Omental fat pad (tissue), 4 donors: ENCODE measurements at places on chromosomes 11 and 22. TPM values are rescaled to one million over a fixed set of nuclear protein-coding genes. Genes with fewer than 3 reads are reported as not detected.

The TREH gene
- total RNA-seq: not detected

The SLC43A3 gene
- total RNA-seq: 100 TPM

The OR6T1 gene
- not detected for total RNA-seq

The WNT11 gene
- 20.4 TPM for total RNA-seq

The FOXRED1 gene
- total RNA-seq: 27.3 TPM

The MPZL3 gene
- 2.4 TPM for total RNA-seq

The LDLRAD3 gene
- total RNA-seq: 24.2 TPM

The JAM3 gene
- total RNA-seq: 17.2 TPM

The MS4A4A gene
- 61.3 TPM for total RNA-seq

The PLAAT3 gene
- 616 TPM for total RNA-seq

The APOL3 gene
- 39.5 TPM for total RNA-seq

- DNase-seq: no peak
These were observed 753.1 kb upstream of the ARHGAP42 start for GRCh38 chr11:99934008-99934407.

- no peak for DNase-seq
These were observed 18.4 kb downstream of the GRIK4 start for GRCh38 chr11:120529911-120530310.

GRCh38 chr11:68997995-68998348 lies 15.1 kb downstream of the MRGPRF start:
- peak; percentile 12 for DNase-seq

GRCh38 chr11:73308003-73308960 lies at the start of gene ARHGEF17:
ARHGEF17 (plus strand) TSS chr11:73308276; CDS start chr11:73308639, 363 bp downstream.
- no peak for DNase-seq

DNA sequence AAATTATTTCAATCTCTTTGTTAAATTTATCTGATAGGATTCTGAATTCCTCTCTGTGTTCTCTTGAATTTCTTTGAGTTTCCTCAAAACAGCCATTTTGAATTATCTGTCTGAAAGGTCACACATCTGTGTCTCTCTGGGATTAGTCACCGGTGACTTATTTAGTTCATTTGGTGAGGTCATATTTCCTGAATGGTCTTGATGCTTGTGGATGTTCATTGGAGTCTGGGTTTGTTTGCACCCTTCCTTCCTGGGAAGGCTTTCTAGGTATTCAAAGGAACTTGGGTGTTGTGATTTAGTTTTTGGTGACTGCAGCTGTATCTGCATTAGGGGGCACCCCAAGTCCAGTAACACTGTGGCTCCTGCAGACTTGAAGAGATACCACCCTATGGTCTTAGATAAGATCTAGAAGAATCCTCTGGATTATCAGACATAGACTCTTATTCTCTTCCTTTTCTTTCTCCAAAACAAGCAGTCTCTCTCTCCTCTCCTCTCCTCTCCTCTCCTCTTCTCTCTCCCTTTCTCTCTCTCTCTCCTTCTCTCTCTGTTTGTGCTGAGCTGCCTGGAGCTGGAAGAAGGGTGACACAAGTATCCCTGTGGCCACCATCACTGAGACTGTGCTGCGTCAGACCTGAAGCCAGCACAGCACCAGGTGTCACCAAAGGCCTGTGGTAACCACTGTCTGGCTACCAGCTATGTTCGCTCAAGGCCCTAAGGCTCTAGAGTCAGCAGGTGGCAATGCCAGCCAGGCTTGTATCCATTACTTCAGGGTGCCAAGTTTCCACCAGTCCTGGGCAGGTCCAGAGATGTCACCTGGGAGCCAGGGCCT lies 3.3 kb upstream of the HEPN1 start:
- DNase-seq: no peak

DNA sequence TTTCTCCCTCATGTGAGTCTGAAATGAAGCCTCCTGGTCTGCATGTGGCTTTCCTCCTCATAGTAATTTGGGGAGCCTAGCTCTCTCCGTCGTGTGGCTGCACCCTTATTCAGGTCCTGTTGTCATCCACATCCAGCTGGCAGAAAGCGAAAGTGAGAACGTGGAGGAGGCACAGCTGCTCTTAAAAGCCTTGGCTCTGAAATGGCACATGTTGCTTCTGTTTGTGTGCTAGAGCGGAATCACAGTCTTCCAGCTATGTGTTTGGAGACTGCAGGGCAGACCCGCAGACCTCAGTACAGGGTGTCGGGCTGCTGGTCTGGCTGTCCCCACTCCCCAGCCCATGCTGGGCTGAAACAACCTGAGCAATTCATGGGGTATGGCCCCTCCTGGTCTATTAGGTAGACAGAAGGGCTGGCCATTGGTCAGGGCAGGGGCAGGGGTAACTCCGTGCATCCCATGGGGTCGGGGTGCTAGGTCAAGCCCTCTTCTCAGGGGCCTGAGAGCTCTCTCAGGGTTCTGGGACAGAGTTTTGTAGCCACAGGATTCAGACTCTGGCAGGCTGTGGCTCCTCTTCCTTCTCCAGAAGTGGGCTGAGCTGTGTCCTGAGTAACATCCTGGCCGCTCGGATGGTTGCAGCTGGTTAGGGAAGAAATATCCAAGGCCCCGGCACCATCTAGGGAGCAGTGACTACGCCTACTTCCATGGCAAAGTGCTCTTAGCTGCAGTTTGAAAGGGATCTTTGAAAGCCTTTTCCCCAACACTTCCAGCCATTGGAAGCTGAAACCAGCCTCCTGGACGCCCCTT lies 50.6 kb downstream of the C11orf96 start:
- DNase-seq: no peak

GRCh38 chr11:15710580-15711275 lies 596.0 kb downstream of the INSC start:
- DNase-seq: no peak

- no peak for DNase-seq
These were observed 64.8 kb downstream of the STIM1 start for GRCh38 chr11:3920148-3920852.

GRCh38 chr11:76279646-76280045 lies 73.3 kb upstream of the WNT11 start:
- no peak for DNase-seq

DNA sequence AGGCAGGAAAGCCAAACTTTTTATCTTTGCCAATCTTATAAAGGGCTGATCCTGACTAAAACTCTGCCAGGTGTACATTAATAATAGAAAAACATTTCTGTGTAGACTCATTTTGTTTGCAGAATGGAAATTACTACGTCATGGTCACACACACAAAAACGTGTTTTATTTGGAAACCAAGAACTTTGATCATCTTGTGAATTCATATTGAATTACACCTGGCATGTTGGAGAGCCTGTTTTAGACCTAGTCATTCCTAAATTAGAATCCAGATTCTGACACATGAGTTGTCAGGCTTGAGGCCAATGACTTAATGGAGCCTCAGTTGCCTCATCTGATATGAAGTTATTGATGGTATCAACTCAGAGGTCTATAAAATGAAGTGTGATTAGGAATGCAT lies 235.6 kb upstream of the TENM4 start:
- DNase-seq: no peak

GRCh38 chr22:28108851-28109250 lies 189.8 kb upstream of the PITPNB start:
- no peak for DNase-seq

GRCh38 chr11:19181531-19182261 lies 20.1 kb downstream of the CSRP3 start:
- no peak for DNase-seq

- DNase-seq: no peak
These were observed 118.4 kb upstream of the CTSC start for GRCh38 chr11:88455974-88456373.

GRCh38 chr11:22479971-22480720 lies 142.0 kb downstream of the SLC17A6 start:
- no peak for DNase-seq

GRCh38 chr11:43676933-43677332 lies 3.6 kb upstream of the HSD17B12 start:
- no peak for DNase-seq

GRCh38 chr11:68912254-68912653 lies 8.6 kb downstream of the IGHMBP2 start:
- DNase-seq: no peak

DNA sequence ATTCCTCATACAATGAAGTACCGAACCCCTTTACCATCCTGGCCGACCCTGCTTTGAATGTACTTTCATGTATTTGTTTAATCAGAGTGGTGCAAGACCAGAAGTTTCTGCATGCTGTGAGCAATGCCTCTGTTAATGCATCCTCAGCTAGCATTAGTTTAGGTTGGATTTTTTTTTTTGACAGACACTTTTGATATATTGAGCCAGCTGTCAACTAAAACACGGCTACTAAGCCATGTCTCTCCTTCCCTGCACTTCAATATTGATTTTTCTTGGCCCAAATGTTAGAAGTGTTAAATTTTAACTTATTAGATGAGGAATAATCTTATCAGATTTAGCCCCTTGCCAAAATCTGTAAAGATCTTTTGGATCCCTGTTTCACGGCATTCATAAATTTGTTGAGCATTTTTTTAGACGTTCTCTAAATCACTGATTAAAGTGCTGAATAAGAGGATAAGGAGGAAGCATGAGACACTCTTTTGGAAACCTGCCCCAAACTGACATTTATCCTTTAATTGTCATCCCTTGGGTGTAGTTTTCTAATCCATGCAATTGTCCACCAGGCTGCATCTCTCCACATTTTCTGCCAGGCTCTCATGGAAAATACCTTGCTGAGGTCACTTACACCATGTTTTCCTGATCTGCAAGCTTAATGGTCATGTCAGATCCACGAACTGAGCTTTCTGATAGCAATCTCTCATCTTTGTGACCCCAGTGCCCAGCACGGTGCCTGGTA lies 130.7 kb downstream of the FEZ1 start:
- DNase-seq: no peak

DNA sequence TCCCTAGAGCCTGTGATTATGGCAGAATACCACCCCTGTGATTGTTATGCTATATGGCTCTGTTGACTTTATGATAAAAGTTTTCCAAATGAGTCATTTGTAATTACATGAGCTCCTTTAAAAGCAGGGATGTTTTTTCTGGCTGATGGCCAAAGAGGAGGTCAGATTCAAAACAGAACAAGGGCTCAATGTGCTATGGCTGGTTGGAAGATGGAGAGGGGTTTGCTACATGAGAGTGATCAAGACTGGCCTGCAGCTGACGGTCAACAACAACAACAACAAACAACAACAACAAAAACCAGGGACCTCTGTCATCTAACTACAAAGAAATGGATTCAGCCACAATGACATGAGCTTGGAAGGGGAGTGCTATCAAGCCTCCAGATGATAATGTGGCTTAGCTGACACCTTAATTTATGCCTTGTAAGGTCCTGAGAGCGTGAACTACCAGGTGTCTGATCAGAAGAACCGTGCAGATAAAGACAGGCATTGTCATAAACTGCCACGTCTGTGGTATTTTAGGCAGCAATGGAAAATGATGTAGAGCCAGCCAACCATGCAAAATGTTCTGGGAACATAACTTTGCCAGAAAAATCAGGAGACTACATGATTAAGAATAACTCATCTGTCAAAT lies 47.2 kb downstream of the PIWIL3 start:
- DNase-seq: no peak

GRCh38 chr11:34865261-34865660 lies 50.9 kb downstream of the APIP start:
- DNase-seq: no peak

DNA sequence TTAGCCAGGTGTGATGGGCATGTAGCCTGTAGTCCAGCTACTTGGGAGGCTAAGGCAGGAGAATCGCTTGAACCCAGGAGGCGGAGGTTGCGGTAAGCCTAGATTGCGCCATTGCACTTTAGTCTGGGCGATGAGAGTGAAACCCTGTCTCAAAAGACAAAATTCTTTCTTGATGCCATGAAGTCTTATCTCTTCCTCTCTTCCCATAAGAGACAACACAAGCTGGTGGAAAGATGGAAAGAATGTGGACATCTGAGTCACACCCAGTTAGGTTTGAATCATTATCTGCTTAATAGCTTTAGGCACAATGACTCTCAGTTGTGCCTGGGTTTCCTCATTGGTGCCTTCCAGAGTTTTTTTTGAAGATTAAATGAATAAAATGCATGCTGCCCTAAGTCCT lies 35.3 kb downstream of the KREMEN1 start:
- DNase-seq: no peak

DNA sequence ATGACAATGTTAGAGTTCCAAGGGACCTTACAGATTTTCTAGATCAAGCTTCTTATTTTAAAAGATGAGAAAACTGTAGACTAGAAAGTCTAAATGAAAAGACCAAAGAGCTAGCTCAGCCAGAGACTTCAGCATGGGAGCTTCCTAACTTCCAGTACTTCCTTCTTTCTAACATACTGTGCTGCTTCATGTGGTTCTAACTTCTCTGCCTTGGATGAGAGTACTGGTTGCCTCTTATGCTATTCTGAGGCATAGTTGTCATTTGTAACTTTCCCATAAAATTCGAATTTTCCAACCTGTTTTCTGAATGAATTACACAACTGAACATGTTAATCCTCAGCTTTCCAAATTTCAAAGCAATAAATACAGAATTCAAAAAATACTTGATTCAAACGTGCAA lies 1.8 kb downstream of the MTMR2 start:
- DNase-seq: no peak

DNA sequence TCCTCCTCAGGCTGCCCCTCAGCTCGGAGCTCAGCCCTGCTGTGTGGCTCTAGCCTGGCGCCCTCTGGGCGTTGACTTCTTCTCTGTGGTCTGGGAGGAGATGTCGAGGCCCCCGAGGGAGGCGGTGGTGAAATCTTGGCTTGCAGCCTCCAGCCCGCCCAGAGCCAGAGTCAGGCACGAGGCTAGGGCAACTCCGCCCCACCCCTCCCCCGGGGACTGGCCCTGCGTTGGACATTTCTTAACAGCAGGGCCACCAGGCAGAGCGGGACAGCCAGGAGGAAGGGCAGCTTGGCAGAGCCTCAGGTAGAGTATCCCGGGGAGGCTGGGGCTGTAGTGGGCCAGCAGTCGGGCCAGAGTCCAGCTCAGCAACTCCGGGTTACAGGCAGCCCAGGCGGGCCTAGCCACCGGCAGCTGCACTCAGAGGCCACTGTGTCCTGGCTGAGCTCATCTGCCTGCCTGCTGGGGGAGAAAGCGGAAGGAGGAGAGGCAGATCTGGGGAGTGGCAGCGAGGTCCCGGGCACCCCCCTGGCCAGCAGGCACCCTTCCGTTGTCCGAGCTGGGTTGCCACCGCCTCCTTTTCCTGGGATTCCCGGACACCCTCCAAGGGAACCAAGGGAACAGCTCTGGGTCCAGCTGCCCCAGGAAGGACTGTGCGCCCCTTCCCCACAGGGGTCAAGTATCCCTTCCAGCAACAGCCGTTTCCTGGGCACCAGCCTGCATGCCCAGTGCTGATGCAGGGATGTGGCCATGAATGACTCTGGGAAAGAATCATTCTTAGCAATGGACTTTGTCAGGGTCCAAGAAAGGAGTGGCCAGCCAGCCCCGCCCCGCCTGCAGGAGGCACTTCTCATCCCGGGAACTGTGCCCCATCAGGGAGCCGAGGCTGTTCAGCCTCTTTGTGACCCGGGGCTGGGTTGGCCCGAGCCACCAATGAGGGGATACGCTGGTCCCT lies at the start of gene ALDH3B1:
Gene ALDH3B1, plus strand, starts transcription at position 238 of the 952 bp plus-strand sequence. CDS start 4,971 bp downstream, outside the sequence.
- DNase-seq: peak; percentile 76

DNA sequence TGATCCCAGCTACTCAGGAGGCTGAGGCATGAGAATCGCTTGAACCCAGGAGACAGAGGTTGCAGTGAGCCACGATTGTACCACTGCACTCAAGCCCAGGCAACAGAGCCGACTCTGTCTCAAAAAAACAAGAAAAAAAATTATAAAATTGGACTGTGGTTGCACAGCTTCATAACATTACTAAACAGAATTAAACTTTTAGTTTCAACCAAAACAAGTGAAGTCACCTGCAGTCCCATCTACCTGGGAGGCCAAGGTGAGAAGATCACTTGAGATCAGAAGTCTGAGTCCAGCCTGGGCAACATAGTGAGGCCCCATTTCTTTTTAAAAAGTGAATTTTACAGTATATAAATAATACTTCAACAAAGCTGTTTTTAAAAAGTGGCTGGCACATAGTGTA lies 47.8 kb upstream of the CD5 start:
- no peak for DNase-seq
